ENCODE measurements at places on chromosomes 4 and X.

DNA sequence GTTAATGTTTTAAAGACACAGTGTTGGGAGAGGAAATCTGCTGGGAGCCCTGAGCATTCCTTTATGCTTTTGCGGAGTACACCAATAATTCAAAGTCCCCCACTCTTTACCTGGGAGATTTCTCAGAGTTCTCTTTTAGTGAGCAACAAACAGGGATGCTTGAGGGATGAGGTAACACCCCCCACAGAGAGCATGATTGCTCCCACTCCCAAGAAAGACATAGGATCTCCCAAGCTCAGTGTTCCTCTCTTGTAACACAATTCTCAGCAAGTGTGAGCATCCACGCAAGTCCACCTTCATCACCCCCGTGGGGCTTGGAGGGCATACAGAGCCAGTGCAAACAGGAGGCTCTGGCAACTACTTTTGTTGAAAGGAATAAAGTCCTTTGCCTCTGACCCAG, 36.1 kb downstream of the GSPT2 start:
- no peak for DNase-seq

DNA sequence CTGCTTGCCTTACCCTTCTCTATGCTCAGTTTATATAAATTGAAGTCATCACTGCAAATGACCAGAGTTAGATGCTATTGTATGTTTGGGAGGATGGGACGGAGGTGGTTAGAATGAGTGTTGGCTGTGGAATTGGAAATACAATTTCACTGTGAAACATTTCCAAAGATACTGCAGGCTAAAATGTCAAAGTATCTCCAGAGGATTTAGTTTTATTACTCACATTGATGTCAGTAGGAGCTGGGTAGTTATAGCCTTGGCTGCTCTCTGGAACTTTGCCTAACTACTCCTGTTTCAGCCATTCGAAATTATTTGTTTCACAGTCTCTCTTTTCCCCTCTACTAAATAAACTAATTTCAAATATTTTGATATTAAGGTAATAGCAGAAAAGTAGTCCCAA, 92.6 kb upstream of the PPP3CA start:
- no peak for DNase-seq

GRCh38 chr4:186760576-186760975, 36.9 kb upstream of the FAT1 start:
- no peak for DNase-seq

DNA sequence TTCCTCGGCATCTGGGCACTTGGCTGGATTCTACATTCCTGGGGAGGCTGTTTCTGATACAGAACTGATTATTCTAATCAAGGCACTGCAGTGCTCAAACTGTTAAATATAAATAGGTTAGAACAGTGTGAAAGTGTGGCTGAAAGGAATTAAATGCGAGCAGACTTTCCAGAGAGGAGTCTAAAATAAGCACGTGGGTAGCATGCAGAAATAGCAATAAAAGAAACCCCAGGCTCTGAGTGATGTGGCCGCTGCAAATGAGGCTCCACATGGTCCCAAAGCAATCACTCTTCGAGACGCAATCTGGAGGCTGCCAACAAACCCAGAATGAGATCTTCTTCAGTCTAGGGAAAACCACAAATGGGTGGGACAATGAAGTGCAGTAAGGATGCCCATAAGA, 30.6 kb upstream of the MTM1 start:
- DNase-seq, result no peak

DNA sequence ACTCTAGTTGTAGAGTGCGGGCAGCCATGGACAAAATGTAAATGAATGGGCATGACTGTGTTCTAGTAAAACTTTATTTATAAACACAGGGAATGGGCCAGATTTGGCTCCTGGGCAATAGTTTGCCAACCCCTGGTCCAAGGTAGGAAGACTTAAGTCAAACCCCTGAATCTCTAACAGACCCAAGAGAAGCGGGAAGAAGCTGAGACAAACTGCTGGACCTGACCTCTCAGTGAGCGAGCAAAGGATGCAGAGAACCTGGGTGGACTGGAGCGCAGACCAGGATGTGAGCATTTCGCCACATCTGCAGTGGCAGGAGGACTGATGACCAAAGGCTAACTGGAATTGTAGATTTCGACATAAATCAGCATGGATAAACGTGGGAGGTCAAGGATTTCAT, 201.6 kb downstream of the STIM2 start:
- no peak for DNase-seq

DNA sequence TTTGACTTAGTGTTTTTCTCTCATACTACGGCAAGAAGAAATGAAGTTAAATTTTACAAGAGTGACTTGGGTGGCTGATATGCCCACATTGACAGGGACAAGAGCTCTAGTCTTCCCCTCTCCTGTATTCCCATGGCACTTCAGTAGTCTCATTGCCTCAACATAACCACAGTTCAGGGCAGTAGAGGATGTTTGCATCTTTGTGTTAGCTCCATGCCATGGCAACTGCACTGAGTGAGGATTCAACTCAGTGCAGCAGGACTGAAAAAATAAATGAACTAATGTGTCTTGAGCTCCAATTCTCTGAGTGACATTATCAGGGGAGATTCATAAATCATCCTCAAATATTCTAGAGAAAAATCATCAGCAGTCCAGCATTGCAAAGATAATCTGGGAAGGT, 78.8 kb downstream of the TET2 start:
- DNase-seq, result no peak

DNA sequence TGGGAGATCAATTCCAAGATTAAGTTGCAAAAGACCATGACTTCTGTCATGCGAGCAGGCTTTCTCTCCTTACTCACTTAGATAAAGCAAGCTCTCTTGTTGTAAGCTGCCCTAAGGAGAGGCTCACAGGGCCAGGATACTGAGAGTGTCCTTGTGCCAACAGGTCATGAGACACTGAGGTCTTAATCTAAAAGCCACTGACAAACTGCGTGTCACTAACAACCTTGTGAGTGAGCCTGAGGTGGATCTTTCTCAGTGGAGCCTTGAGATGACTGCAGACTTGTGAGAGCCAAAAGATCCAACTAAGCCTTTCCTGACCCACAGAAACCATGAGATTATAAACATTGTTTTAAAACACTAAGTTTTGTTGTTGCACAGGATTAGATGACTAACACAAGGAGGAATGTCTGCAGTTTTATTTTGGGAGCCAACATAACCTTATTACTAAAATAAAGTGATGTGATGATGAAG, 170.5 kb downstream of the SLC39A8 start:
- DNase-seq, result no peak

DNA sequence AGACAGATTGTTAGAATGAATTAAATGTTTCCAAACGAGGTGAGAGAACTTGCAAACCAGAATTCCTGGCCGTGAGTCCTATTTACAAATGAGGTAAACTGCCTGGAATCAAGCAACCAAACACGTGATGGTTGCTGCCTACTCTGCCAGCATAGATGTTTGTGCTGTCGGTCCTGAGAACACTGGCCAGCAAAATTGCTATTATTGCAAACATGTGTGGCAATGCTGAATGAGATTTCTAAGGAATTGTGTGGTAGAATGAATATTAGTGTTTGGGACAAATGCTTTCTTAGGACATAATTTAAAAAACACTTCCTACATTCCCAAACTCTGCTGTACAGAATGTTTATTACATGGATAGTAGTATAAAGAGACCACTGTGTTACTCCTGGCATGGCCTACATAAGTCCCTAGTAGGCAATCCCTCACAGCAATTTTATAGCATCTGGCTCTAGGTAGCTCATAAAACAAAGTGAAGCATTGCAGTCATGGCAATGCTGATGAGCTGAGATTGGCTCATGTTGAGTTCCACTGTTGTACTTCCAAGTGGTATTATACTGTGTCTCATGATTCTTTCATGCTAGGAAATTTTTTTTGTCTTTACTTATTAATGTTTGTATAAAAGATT, 605.2 kb upstream of the EPHA5 start:
- no peak for DNase-seq

Data from activated CD8-positive, alpha-beta memory T cell treated with anti-CD3 and anti-CD28 coated beads for 48 hours (primary cell).